ENCODE measurements at places on chromosomes 12 and 14. TPM values are rescaled to one million over a fixed set of nuclear protein-coding genes. Genes with fewer than 3 reads are reported as not detected.

DNA sequence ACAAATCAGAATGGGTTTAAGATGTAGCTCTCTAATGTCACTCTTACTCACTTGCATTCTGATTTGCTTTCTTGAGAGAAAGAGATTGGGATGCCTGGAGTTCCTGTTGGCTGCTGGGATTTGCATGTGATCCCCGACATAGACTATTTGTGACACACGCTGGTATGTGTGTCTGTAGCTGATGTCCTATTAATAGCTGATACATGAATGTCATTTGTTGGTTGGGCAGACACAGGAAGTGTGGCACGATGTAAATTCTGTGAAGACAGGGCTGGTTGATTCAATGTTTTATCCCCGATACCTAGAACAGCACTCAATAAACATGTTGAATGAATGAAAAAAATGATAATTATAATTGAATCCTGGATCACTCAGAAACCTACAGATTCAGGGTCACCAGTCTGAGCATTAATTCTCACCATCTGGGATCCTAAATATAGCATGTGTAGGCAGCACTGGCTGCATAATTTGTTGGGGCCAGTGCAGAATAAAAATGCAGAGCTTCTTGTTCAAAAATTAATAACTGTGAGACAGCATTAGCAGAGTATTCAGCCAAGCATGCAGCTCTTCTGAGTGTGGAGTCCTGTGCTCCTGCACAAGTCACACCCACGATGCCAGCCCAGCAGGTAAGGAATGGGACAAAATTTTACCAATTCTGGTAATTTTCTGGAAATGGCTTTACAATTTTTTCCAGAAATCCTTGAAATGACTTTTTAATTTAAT is 35.5 kb upstream of the SOCS2 start:
- peaks cover 4% of the 10 kb centered on the region for H3K4me1 ChIP-seq
- no peak overlapping the region for H3K4me3 ChIP-seq
- DNase-seq, result no peak
- no peaks in the 10 kb centered on the region for H3K36me3 ChIP-seq

CGRRF1 gene
- total RNA-seq, result 19.3 TPM

USP44 gene
- 13.3 TPM for total RNA-seq

DNA sequence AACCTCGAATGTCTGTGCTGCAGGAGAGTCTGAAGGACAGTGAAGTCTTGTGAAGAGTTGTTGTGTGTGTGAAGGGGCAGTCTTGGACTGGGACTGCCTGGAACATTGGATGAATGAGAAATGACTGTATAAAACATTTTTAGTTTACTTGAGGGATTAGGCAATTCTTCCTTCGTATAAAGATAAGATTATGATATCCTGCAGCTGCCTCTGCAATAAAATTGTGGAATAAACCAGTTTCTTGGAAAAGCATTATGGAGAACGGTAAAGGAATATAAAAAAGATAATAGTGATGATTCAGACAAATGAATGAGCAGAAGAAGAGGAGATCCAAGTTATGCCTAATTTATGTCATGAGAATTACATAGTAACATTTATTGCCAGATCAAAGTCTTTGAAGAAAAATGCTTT is 30.9 kb upstream of the LUM start:
- no peaks in the 10 kb centered on the region for H3K36me3 ChIP-seq
- H3K4me1 ChIP-seq, result peaks cover 7% of the 10 kb centered on the region
- H3K4me3 ChIP-seq, result no peak overlapping the region
- H3K27me3 ChIP-seq, result peaks cover 8% of the 10 kb centered on the region
- H3K27ac ChIP-seq, result no peak overlapping the region
- no peak for DNase-seq

GRCh38 chr12:105275997-105276733 is 40.2 kb upstream of the APPL2 start:
- DNase-seq, result no peak
- no peak overlapping the region for H3K4me3 ChIP-seq
- H3K27me3 ChIP-seq, result no peaks in the 10 kb centered on the region
- H3K4me1 ChIP-seq, result peaks cover 37% of the 10 kb centered on the region
- peak overlapping the region; percentile 39 for H3K27ac ChIP-seq

- peaks cover 4% of the 10 kb centered on the region for H3K36me3 ChIP-seq
- H3K4me3 ChIP-seq, result no peak overlapping the region
- no peak overlapping the region for H3K27ac ChIP-seq
- no peaks in the 10 kb centered on the region for H3K4me1 ChIP-seq
Measured at GRCh38 chr14:53062856-53063255, 90.3 kb downstream of the DDHD1 start.

GRCh38 chr12:49616533-49617219 is 6.7 kb upstream of the PRPF40B start:
- peaks cover 3% of the 10 kb centered on the region for H3K36me3 ChIP-seq
- H3K27me3 ChIP-seq, result peaks cover 19% of the 10 kb centered on the region
- H3K4me3 ChIP-seq, result no peak overlapping the region

- DNase-seq, result no peak
- H3K27ac ChIP-seq, result no peak overlapping the region
- H3K27me3 ChIP-seq, result peaks cover 23% of the 10 kb centered on the region
- no peaks in the 10 kb centered on the region for H3K36me3 ChIP-seq
Measured at GRCh38 chr12:89038831-89039512, 313.3 kb downstream of the DUSP6 start.

GLIPR1L1 gene
- not detected for total RNA-seq

GRCh38 chr12:45725631-45726602 is 3.6 kb upstream of the ARID2 start:
- no peaks in the 10 kb centered on the region for H3K36me3 ChIP-seq
- H3K4me1 ChIP-seq, result peaks cover 10% of the 10 kb centered on the region
- DNase-seq, result no peak
- peak overlapping the region; percentile 99 for H3K27ac ChIP-seq

GRCh38 chr12:54585243-54585642 is 3.2 kb downstream of the PPP1R1A start:
- H3K36me3 ChIP-seq, result peaks cover 5% of the 10 kb centered on the region
- H3K27me3 ChIP-seq, result peaks cover 46% of the 10 kb centered on the region
- no peak for DNase-seq

All from progenitor cell of endocrine pancreas (in vitro differentiated cells).